ENCODE measurements at places on chromosomes 4 and X.

- DNase-seq: no peak
These were observed 50.0 kb upstream of the PDHA1 start for GRCh38 chrX:19293606-19294325.

DNA sequence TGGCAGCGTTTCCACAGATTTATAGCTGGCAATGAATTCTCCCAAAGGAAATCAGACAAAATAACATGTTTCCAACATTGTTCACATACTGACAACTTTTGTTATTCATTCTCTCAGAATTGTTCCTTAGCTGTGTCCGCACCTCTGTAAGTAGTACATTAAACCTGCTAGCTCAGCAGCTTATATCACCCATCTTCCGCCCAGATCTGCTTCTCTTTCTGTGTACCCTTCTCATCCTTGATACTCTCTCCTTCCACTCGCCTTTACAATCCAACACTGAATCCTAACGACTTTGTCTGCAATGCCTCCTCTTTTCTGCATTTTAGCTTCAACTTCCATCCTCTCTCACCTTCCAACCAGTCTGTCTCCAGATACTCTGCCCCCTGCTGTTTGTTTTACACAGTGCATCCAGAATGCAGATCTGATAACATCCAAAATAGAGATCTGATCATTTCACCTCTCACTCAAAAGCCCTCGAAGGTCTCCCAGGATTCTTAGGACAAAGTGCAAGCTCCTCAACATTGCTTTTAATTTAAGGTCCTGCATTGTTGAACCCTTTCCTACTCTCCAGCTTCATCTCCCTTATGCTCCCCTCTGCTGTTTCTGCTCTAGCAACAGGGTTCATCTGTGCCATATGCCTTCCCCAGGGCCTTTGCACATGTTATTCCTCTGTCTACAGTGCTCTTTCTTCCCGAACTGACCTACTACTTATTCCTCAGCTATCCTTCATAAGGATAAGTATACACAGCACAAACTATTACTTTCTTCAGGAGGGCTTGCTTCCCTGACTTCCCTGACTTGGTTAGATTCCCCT is 67.3 kb upstream of the VBP1 start:
- no peak for DNase-seq

GRCh38 chr4:183449193-183449882 is 4.9 kb downstream of the CDKN2AIP start:
- no peak for DNase-seq

DNA sequence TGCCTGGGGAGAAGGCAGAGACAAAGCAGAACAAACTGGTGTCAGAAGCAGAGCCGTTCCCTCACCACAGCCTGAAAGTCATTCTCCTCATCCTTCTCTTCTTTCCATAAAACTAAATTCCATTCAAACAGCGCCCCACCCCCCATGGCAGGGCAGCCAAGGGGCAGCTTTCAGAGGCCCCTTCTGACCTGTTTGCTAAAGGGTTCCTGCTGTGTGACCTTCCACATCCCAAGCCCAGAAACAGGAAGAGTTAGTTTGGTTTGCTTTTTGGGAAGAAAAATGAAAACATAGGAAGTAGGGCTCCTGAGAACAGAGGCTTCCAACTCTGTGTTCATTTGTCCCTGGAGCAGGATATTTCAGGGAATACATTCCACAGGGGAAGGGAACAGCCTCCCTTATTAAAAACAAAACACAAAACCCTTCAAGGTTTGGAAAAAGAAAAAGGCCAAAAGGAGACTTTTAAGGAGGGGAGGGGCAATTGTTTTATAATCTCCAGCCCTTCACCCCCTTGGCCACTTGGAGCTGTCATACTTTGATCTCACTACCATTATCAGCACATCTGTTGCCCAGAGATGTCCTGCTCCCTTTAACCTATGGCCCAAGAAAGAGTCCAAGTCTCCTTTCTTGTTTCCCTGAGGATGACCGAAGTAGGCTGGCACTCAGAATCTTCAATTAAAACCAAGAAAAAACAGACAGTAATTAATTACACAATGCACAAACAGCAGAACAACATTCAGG is 25.3 kb downstream of the STARD8 start:
- DNase-seq: no peak

DNA sequence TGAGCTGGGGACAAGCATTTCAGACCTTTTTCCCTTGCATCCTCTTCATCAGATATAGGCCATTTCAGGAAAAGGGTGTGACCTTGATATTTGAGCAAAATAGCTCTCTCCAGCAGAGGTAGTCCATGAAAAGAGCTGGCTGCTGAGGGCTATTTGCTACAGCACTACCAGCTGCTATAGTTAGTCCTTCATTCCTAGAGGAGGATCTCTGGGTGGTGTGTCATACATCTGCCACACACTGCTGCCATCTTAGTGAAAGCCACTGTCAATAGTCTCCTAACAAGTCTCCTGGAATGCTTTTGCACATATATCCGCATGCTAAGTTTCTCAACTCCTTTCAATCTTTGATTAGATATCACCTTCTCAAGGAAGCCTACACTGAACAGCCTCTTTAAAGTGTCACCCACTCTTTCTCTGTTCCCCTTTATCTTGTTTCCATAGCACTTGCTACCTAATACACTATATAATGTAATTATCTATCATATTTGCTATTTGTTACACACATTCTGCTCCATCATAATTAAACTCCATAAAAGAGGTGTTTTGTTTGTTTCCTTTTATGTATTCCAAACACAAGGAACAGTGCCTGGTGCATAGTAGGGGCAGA is 131.9 kb downstream of the TBC1D19 start:
- DNase-seq: no peak

- DNase-seq: no peak
These were observed 3.2 kb downstream of the FGF13 start for GRCh38 chrX:138708268-138708667.

DNA sequence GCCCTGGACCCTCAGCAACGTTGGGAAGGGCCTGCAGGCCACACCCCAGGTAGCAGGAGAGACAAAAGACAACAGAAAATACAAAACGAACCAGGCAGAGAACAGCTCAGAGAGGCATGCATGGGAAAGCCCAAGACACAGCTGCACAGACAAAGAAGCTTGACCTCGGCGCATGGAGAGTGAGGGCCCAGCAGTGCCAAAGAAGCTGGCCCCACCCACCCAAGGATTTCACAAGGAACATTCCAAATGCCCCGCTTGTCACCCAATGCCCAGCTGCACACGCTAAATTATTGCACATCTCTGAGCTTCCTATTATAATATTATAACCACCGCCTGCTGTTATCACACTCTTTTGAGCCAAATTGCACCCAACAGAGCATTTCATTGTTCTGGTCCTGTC is 147.7 kb upstream of the TBL1X start:
- no peak for DNase-seq

- DNase-seq: no peak
These were observed 67.5 kb upstream of the CXCL13 start for GRCh38 chr4:77538144-77538543.

DNA sequence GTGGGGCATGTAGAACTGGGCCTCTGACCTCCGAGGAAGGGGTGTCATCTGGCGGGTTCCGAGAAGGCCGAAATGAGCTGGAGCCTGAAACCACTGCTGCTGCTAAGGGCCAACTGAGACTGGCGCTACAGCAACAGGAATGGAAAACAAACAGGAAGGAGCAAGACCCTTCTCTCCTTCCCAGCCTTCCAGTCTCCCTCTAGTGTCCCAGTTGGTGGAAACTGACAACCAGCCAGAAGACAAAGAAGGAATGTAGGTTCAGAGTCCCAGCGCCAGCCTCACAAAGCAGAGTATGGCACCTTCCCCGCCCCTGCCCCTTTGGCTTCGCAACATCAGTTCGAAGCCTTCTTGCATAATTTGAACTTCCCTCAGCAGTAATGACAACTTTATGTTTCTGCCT is 24.4 kb upstream of the PDZD4 start:
- no peak for DNase-seq

- no peak for DNase-seq
These were observed 263.9 kb upstream of the CXXC4 start for GRCh38 chr4:104758574-104758973.

DNA sequence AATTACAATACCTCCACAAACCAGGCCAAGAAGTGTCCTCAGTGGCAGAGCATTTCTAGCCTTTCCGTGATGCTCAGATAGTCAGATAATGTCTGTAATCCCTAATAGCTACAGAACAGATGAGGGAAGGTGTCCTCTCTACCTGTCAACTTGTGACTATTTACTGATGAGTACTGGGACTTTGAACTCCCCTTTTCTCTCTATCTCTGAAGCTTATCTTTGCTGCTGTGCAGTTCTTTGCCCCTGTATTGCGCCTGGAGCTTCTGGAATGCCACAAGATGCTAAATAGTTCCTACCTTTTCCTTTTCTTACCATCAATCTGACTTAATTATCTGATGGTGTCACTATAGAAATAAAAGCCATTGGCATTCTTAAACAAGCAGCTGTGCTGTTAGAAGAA is 30.5 kb downstream of the FGF2 start:
- DNase-seq: no peak

DNA sequence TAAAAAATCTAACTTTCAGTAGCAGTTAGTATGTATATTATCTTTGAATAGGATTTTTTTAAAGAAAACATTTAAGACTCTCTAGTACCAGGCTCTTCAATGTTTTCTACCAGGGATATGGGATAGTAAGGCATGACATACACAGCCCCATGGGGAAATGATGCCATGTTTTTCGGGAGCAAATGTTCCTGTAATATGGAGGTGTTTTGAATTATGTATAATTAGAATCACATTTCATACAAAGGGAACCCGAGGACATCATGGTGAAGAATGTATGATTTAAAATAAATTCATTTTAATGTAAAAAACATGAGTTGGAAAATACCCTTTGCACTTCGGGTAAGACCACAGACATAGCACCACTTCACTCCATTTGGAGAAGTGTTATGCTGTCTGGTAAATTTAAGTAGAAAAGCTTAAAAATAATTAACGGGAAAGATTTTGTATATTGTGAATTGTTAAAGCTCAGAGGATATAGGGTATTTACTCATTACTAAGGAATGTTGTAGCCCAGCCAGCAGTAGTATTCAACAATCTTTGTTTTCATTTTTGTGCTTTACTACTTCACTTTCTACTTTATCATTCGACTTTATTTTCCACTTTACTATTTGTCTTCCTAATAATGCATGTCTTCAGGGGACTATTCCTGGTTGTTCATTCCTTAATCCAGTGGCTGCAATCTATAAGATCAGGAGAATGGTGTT is 2050.7 kb downstream of the ARAP2 start:
- no peak for DNase-seq

DNA sequence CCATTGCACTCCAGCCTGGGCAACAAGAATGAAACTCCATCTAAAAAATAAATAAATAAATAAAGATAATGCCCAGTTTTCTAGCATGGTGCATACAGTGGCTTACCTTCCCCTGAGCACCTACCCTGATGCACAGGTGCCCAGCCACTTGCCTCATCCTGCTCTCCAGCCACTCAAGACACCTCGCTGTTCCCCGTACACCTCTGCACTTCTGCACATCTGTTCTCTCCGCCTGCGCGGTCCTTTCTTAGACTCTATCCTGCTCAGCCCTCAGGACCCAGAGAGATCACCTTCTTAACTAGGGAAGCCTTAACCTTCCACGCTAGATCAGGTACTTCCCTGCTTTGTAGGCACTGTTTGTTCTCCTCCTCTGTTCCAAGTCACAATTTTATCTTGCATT is 2.9 kb downstream of the EVC start:
- DNase-seq: no peak

GRCh38 chr4:15951781-15952180 is 11.2 kb downstream of the FGFBP2 start:
- no peak for DNase-seq

DNA sequence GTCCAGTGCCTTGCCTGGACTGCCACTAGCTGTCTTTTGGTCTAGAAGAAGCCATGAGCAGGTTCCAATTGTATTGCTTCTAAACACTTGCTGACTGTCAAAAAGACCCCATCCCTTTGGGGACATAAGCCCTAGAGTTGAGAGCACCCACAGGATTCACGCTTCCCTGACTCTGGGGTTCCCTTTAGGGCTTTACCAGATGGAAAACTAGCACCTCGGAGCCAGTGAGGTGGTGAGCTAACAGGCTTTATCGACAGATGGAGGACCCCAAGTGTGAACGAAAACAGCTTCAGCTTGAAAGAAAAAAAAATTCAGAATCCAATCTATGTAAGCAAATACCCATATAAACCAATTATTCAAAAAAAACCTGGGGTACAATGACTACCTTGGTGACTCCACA is 90.8 kb downstream of the NAA11 start:
- no peak for DNase-seq

GRCh38 chr4:85102606-85103005 is 136.1 kb upstream of the WDFY3 start:
- no peak for DNase-seq

GRCh38 chrX:53605004-53605403 is 81.5 kb downstream of the HUWE1 start:
- DNase-seq: no peak

- no peak for DNase-seq
These were observed 170.1 kb upstream of the SCML1 start for GRCh38 chrX:17567187-17567586.

DNA sequence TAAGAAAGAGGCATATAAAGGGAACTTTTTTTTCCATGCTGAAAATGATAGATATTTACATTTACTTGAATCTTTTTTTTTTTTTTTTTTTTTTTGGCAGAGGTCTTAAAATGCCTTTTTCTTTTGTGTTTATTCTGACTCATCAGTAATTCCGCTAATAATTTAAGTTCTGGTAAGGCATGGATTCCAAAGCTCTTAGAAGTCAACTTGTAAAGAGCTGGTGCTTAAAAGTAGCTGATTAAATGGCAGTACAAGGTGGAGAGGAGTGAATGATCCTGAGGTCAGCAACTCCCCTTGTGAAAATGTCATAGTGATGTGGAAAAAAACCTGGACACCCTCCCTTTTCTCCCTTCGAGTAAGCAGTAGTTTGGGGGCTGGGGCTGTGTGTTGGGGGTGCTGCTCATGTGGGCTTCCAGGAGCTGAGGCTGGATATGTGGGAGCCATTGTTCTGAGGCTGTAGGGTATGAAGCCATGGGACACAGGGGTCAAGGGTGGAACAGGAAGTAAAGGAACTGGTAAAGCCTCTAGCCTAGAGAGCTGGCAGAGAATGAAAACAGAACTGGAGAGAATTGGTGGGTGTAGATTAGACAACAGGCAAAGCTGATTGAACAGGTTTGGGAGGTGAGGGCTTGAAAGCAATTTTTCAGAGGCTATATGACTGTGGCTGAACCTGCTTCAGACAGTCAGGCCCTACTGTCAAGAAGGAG is 41.0 kb upstream of the PITX2 start:
- DNase-seq: no peak

- DNase-seq: no peak
These were observed at the start of gene CXCL13 for GRCh38 chr4:77605210-77605902. Gene CXCL13 (plus strand): TSS chr4:77605820. CDS start chr4:77605866, 46 bp downstream.

DNA sequence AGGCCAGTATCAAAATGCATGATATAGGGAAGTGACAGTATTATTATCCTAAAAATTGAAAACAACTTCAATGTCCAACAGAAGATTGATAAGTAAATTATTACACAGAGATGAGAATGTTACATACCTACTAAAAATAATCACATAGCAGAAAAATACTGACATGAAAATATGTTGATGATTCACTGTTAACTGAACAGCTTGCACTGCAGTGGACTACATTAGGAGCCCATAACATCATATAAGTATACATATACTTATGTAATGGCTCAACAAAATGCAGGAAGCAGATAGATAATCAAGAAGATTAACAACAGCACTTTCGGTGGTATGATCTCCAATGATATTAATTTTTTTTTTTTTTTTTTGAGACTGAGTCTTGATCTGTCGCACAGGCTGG is 7.1 kb downstream of the CLOCK start:
- no peak for DNase-seq

- DNase-seq: no peak
These were observed 660.5 kb upstream of the PABPC4L start for GRCh38 chr4:134862116-134862515.
